Psoas muscle (tissue), 8 donors: ENCODE measurements at places on chromosomes 1 and 21. TPM values are rescaled to one million over a fixed set of nuclear protein-coding genes. Genes with fewer than 3 reads are reported as not detected.

The TEX38 gene
- polyA plus RNA-seq, result not detected

The CCDC28B gene
- polyA plus RNA-seq, result 44.3 TPM

The CELA3B gene
- 0.64 TPM for polyA plus RNA-seq

The PEX11B gene
- polyA plus RNA-seq, result 22.8 TPM

The FAM72D gene
- 0.05 TPM for polyA plus RNA-seq

The TNFRSF14 gene
- 6.6 TPM for polyA plus RNA-seq

The ZRANB2 gene
- polyA plus RNA-seq, result 28.2 TPM

The CPLANE2 gene
- 7.4 TPM for polyA plus RNA-seq

The LYPD8 gene
- polyA plus RNA-seq, result not detected

The SPRR2B gene
- polyA plus RNA-seq, result not detected

The BGLAP gene
- polyA plus RNA-seq, result not detected

The OLIG1 gene
- polyA plus RNA-seq, result 0.23 TPM

The TCHHL1 gene
- not detected for polyA plus RNA-seq

The LRRC38 gene
- polyA plus RNA-seq, result 2.9 TPM

The FAM163A gene
- polyA plus RNA-seq, result 0.06 TPM

The APH1A gene
- 48.5 TPM for polyA plus RNA-seq
